Right lung (tissue), 10 donors: ENCODE measurements at places on chromosomes 1 and 21. TPM values are rescaled to one million over a fixed set of nuclear protein-coding genes. Genes with fewer than 3 reads are reported as not detected.

The TNFAIP8L2 gene
- polyA plus RNA-seq = 2.8 TPM

DNA sequence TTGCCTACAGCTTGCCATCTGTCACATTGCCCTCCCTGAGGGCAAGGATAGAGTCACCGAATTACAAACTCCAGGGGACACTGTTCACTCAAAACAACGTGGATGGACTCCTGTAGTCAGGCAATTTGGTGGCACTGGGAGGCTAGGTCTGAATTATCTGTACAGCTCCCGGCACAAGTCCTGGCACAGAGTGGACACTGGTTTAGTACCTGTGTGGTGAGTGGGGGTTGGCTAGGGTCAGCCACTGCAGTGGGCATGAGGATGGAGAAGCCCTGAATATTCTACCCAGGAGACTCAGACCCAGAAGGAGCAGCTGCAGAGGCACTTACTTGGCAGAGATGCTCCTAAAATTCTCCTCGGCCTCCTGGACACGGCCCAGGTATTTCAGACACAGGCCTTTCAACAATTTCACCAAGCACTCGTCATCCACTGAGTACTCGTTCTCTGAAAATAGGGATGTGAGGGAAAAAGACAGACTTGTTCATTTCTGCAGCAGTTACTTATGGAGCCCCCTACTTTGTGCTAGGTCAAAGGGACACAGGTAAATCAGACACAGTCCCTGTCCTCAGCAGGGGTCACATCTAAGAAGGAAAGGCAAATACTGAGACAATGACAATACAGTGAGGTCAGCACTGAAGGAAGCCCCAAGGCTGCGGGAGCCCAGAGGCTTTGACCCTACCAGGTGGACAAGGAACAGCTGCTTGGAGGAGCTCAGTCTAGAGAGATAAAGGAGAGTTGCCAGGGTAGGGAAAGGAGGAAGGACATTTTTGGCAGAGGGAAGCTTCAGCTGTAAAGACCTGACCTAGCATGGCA, 40.5 kb downstream of the TTC39A start:
- DNase-seq = no peak

The CR1 gene
- polyA plus RNA-seq = 0.84 TPM

DNA sequence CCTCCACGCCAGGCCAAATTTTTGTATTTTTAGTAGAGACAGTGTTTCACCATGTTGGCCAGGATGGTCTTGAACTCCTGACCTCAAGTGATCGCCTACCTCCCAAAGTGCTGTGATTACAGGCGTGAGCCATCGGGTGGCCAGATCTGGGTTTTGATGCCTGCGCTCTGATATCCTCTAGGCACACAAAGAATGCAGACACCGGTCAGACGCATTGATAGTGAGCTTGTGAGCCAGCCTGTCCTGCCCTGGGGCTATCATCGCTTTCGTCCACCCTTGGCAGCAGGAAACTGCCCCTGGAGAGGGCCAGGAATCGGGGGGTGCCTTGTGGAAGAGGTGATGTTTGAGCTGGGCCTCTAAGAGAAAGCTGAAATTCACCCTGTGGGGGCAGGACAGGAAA, 4.0 kb downstream of the FBLIM1 start:
- no peak for DNase-seq

The APOBEC4 gene
- polyA plus RNA-seq = 0.87 TPM

GRCh38 chr1:21184276-21184675, 7.6 kb upstream of the EIF4G3 start:
- no peak for DNase-seq
